ENCODE measurements at places on chromosomes 1 and 21.

DNA sequence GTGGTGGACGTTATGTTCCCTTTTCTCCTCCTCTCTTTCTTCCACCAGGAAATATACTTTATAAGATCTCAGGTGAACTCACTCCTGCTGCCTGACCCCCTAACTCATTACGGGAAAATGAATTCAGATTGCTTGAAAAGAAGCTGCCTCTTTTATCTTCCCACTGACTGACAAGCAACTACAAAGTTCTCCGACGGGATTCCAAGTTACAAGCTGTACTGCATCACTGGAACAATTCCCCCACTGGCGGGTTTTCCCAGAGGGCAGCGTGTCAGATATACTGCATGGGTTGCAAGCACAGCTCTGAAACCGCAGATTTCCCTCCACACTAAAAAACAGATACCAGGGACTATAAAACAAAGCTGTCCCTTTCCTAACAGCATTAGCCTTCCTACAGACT lies 390.6 kb downstream of the KCTD3 start:
- no peak for DNase-seq

DNA sequence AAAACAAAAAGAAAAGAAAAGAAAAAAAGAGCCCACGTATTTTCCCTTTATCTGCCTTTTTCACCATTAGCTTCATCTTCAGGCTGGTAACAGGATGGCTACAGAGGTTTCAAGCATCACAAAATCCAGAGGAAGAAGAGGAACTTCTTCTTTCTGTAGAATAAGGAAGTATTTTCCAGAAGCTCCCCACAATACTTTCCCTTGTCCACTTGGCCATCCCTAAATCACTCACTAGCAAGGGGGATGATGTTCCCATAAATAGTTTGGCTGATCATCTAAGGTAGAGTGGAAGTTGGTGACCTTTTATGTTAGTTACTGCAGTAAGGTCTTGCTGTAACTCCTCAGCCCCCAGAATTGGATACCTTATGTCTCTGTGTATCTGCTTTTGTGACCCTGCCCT lies 45.1 kb upstream of the RNF11 start:
- no peak for DNase-seq

DNA sequence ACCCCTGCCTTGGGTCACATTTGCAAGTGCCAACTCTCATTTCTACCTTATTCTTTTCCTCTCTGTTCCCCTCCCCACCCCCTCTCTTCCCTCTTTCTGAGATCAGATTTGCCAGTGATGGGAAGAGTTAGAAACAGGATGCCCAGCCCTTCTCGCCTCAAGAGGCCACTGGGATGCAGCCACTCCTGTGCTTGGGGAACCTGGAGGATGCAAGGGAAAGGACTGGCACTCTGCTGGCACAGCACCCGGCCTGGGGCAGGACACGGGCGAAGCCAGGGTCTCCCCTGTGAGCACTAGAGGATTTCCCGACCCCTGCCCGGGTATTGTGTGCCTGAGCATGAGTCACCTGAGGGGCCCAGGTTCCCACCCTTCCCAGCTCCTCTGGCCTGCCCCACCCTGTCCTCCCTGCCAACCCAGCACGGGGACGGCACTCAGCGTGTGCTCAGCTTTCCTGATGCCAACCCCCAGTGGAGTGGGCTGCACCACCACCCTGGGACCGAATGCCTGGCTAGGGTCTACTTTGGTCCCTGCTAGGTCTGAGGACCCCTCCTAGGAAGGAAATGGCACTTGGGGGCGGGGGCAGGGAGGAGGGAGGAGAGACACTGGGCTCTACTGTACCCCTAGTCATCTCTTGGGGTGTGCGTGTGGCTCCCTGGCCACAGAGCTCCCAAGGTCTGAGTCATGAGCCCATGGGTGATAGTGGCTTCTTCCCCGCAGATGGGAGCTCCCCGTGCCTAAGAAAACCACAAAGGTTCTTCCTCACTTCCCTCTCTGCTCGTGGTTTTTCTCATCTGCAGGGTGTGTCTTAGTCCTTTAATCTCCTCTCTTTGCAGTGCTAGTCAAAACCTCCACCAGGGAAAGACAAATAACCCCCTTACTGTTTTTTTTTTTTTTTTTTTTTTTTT lies 12.4 kb downstream of the LMNA start:
- no peak for DNase-seq

- no peak for DNase-seq
These were observed 21.8 kb downstream of the RSPH1 start for GRCh38 chr21:42474043-42474831.

- DNase-seq, result no peak
These were observed 19.1 kb upstream of the HMGCS2 start for GRCh38 chr1:119787776-119788175.

Measured in cortex of kidney (tissue), 1 donor.